ENCODE measurements at places on chromosomes 4 and X.
A peak's percentile ranks its signal among the peaks of the same experiment; 100 is the strongest.

DNA sequence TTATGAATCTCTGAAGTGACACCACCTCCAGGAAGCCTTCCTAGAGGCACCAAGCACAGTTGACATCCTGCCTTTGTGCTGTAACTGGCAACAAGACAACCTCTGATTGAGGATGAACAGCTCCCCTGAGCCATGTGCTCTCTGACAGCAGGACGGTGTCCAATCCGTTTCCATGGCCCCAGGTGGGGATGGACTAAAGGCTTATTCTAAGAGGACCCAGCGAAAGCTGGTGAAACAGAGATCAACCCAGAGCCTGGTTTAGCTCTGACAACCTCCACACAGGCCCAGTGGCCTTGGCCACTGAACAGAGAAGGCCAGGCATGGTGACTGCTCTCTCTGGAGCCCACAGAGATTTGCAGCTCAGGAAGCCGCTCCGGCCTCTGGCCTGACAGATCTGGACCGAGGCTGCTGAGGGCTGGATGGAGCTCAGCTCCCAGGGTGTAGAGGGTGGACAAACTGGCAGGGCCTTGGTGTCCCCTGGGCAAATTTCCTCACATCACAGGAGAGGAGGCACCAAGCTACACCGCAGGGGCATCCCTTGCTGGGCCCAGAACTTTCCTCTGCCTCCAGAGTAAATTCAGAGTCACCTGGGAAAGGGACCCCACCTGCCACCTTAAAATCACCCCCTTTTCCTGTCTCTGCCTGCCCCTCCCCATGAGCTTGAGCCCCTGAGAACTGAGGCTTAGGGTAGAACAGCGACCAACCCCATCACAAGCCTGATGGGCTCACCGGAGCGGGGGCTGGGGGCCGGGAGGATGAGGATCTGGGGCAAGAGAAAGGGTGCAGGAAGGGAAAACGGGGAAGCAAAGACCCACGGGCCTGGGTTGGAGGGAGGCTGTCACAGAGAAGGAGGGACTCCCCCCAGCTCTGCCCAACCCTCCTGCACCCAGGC lies 40.2 kb downstream of the HMX1 start:
- no peak for DNase-seq

DNA sequence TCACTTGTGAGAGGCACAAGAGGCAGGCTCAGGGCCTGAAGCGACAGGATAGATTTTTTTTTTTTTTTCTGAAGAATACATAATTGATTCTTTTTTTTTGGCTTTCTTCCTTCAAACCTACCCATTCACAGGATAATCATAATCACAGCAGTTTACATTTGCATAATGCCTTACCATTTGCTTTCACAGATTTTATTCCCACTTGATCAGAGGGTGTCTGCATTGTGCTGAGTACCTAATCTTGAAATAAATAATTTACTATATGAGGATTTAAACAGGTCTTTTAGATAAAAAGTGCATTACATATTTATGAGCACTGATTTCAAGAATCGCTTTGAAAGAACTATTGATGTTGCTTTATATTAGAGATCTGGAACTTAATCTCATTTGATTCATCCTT lies 219.3 kb downstream of the SPRY1 start:
- no peak for DNase-seq

- no peak for DNase-seq
Measured at GRCh38 chr4:85726555-85726954, 251.6 kb downstream of the ARHGAP24 start.

- DNase-seq = no peak
Measured at GRCh38 chrX:29666366-29666765, 549.0 kb upstream of the MAGEB2 start.

GRCh38 chrX:155966876-155967275 lies 30.6 kb upstream of the IL9R start:
- peak; percentile 21 for DNase-seq

DNA sequence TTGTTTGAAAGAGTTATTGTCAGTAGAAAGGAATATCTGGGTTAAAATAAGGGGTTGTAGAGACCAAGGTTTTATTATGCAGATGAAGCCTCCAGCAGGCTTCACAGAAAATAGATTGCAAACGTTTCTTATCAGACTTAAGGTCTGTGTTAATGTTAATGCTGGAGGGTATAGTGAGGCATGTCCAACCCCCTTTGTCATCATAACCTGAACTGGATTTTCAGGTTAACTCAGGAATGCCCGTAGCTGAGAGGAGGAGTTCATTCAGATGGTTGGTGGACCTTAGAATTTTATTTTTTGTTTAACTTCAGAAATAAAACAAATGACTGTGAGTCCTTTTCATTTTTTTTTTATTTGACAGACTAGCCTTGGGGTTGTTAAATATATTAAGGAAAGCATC lies 354.1 kb downstream of the GPM6A start:
- DNase-seq = no peak

DNA sequence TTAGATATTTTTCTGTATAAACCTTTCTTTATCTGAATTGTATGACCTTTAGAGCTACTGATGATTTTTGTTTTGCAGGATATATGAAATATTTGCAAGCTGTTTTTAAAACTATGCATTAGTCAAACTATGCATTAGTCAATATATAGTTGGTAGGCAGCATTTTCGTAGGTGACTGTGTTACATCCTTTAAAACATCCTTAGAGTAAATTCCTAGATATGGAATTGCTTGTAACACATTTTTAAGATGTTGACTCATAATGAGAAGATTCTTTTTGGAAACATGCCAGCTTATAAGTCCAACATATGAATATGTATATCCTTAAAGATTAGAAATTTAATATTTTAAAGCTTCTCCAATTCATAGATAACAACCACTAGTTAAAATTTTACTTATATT lies 1768.5 kb downstream of the PCDH7 start:
- DNase-seq = no peak

DNA sequence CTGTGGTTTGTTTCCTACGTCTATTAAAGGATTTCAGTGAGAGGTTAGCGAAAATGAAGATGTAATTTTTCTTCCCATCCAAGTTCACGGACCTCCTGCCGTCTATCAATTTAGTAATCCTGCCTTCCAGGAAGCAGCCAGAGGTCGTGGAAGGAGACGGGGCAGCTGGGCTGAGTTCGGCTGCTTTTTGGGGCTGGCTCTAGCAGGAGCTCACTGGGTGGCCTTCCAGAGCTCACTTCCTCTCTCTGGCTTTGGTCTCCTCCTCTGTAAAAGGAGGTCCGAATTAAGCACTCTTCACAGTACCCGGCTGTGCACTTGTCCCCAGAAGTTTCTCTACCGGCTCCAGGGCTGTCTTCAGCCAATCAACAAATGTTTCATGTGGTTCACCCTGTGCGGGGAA lies 295.4 kb downstream of the BCOR start:
- DNase-seq = no peak

- DNase-seq = no peak
Measured at GRCh38 chrX:122910697-122911096, 273.4 kb upstream of the GRIA3 start.

GRCh38 chr4:168488869-168489274 lies 8.0 kb upstream of the PALLD start:
- no peak for DNase-seq

GRCh38 chr4:20904966-20905365 lies 204.7 kb downstream of the PACRGL start:
- no peak for DNase-seq

DNA sequence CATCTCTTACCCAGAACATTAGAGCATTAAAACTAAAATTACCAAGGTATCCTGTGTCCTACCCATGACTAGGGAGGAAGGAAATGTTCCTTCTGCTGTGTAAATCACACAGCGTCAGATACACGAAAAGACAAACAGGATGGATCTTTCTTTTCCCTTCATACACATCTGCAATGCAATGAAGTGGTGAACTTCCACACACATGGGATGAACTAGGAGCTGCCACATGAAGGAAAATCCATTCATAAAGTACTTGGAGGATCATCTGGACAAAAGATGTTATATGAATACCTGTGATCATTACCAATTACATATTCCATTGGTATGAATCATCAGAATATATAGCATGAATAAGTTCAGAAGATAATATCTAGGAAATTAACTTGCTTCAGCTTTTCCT lies 46.2 kb downstream of the LDB2 start:
- no peak for DNase-seq

DNA sequence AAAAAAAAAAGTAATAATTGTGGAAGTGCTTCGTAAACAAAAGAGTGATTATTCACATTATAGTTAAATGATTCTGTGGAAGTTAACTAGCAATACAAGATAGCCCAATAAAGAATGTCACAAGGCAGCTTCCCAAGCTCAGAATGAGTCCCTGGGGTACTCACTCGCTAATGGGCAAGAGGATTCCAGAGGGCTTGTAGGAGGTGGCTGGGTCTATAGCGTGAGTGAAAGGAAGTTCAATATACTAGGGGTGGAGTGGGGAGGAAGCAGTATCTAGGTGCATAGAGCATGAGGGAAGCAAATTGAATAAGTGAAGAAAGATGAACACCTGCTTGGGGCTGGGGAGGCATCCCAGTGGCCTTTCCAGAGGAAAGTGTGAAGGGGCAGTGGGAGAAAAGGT lies 42.5 kb downstream of the RTL5 start:
- no peak for DNase-seq

DNA sequence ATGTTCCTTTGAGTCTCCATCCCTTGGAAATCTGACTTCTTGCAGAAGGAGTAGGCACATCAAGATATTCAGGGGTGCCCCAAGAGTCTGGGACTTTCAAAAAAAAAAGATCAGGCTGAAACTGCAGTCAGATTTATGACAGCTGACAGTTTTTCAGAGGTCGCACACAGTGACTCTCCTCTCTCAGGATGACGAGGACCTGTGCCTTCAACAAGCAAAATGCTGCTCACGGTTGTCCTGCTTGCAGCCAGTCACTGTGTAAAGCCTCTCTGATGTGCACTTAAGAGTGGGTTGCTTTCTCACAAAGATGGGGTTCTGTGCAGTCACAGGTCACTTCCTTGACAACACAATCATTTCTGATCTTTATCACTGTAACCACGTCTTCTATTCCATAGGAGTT lies 178.2 kb downstream of the PTTG2 start:
- DNase-seq = no peak

GRCh38 chr4:176875446-176875930 lies 82.8 kb upstream of the VEGFC start:
- no peak for DNase-seq

DNA sequence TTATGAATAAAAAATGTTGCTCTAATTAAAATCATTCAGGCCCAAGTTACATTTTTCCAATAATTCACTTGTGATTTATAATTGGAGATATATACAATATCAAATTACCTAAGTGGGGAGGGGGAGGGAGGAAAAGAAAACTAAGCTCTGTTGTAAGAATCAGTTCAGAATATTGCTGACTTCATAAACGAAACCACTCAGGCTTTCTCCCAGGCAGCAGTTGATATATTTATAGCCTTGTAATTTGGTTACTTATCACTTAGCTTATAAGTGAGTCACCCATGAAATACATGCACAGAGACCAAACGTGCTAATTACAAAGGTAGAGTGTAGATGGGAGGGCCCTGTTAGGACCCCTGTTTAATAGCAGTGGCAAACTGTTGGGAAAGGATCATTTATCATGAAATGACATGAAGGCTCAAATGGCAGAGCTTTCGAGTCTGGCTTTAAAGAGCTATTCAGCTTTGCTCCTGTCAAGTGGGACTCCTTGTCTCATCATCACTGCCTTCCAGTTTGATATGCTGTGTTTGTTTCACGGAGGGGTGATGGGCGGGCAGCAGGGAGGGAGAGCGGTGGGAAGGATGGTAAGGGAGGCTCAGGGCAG lies 105.6 kb upstream of the PGRMC2 start:
- no peak for DNase-seq

- DNase-seq = no peak
Measured at GRCh38 chr4:14049946-14050345, 422.4 kb upstream of the BOD1L1 start.

GRCh38 chrX:1720836-1721235 lies 106.0 kb downstream of the ASMT start:
- DNase-seq = no peak

- no peak for DNase-seq
Measured at GRCh38 chr4:41155194-41155830, 59.0 kb downstream of the APBB2 start.

DNA sequence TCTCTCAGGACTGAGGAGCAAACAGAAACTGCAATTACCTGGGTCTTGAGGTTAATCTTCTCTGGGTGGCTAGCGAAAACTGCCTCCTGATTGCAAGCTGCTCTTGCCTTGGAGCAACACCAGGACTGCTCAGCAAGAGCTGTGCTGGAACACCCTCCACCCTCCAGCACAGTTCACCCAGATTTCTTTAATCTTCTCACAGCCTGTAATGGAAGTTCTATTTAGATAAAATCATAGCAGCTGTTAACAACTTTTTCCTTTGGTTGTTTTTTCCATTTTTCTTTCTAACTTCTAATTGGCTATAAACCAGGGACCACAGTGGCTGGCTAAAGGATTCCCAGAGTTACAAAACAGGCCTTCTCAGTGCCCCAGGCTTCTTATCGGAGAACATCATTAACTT lies 36.3 kb downstream of the OPHN1 start:
- DNase-seq = no peak

DNA sequence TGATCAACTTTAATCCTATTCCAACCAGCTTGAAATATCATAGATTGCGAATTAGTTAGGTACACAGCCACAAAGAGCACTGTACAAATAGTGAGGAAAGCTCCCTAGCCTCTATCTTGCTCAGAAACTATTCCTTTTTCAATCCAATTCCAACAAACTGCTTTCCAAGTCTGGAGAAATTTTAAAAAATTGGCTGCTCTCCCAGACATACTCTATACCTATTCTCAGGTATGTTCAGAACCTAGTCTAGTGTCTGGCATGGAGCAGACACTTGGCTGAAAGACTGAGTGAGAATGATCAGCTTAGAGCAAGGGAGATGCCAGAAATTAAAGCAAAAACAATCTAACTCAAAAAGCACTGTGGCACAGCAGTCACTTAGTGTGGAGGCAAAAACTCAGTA lies 105.9 kb downstream of the SLC10A7 start:
- no peak for DNase-seq

- DNase-seq = no peak
Measured at GRCh38 chrX:129743821-129744220, 5.0 kb downstream of the XPNPEP2 start.

- DNase-seq = no peak
Measured at GRCh38 chr4:153362184-153362583, 17.7 kb downstream of the MND1 start.

GRCh38 chr4:53189011-53189410 lies 176.8 kb downstream of the SCFD2 start:
- no peak for DNase-seq
